M059J (cell line): ENCODE measurements at places on chromosomes 3 and 15.
A peak's percentile ranks its signal among the peaks of the same experiment; 100 is the strongest.

GRCh38 chr3:177703788-177704187 is 506.5 kb upstream of the TBL1XR1 start:
- DNase-seq: peak; percentile 64

DNA sequence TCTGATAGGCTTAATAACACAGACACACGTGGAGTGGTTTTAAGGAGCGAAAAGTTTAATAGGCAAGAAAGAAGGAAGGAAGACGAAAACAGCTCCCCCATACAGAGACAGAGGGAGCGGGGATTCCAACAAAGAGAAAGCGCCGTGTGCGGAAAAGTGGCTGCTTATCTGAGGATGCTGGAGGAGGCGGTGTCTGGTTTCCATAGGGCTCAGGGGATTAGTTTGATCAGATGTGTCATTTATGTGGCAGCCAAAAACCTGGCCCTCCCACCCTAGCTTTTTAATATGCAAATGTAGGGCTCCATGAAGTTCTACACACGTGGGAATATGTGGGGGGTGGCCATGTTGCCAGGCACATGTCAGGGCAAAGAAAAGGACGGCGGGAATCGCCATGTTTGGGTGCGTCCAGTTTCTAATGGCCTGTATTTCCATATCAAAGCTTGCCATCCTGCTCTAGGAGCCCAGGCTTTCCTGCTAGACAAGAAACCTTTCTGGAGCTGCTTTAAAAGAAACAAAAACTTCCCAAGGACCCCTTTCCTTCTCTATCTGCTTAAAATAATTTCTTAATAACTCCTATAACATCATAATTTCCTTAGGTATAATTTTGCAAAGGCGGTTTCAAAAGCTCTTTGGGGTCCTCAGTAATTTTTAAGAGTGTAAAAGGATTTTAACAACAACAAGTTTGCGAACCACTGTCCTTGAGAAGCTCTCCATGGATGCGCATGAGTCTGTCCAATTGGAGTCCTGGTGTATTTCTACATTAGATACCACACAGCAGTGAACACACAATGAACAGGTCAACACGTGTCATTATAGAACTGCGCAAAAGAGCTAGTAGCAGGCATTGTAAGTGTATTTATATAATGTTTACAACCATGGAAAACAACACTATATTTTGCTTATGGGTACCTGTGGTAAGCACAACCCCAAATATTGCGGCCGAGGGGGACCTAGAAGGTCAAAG is 622 bp upstream of the ZNF589 start:
- DNase-seq: no peak

GRCh38 chr15:64535460-64536243 is 75.3 kb downstream of the ZNF609 start:
- no peak for DNase-seq

GRCh38 chr3:108804437-108804836 is 18.1 kb upstream of the TRAT1 start:
- DNase-seq: peak; percentile 10

DNA sequence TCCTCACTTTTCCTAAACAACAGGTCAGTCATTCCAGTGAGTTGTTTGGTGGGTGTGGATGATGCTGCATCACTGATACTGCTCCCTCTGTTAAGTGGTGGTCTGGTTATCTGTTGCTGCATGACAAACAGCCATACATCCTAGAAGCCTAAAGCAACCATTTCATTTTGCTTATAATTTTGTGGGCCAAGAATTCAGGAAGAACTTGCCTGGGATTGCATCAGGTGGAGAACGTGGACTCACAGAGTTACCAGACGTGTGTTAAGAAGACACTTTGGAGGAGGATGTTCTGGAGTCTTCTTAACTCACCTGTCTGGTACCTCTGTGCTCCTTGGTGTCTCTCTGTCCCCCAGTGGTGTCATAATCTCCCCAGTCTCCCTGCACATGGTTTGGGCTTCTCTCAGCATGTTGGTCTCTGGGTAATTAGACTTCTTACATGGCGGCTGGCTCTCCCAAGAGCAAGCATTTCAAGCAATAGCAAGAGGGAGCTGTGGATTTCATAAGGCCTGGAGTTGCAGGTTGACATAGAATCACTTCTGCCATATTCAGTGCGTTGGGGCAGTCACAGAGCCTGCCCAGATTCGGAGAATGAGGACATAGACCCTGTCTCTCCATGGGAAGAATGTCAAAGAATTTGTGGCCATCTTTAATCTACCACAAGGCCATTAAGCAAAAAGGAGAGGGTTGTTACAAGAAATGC is 20.1 kb downstream of the USP3 start:
- no peak for DNase-seq

DNA sequence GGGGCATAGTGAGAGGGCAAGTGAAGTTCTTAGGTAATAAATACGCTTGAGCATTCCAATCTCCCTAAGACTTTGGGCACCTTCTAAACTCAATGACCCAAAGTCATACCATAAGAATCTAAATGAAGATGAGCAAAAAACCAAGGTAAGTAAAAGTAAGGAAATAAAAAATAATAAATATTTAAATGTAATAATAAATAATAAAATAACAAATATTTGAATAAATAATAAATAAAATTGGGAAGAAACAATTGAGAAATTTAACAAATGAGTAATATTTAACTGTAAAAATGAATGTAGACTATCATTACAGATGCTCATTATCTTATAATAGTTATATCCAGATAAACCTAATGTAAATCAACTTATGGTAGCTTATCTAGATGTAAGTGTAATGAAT is 391.7 kb downstream of the WDR72 start:
- DNase-seq: no peak
